ENCODE measurements at places on chromosomes 7 and 10.
A peak's percentile ranks its signal among the peaks of the same experiment; 100 is the strongest.

DNA sequence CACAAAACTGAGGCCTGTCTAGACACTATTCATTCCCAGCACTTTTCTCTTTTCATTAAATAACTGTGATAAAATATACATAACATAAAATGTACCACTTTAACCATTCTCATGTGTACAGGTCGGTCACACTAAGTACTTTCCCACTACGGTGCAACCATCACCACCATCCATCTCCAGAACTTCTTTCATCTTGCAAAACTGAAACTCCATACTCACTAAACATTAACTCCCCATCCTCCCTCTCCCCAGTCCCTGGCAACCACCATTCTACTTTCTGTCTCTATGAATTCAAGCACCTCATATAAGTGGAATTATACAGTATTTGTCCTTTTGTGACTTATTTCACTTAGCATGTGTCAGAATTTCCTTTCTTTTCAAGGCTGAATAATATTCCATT is 53.0 kb downstream of the ARHGAP12 start:
- no peak for DNase-seq

DNA sequence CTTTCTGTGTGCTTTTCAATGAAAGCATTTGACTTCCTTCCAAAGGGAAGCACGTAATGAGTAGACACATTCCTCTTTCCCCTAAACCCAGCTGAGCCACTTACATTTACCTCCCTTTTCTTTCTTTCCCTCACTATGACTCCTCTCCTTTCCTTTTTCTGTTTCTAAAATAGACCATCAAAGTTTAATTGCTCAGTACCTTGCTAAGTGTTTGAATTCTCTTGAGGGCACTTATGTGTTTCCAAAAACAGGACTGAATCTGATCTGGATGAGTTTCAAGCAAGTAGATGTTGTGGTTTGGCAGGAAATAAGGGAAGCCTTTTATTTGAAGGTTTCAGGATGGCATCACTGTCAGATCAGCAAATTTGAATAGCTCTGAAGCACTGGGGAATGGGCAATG is 396.2 kb downstream of the REEP3 start:
- DNase-seq: no peak

GRCh38 chr7:48259463-48260280 is 88.4 kb downstream of the ABCA13 start:
- no peak for DNase-seq

DNA sequence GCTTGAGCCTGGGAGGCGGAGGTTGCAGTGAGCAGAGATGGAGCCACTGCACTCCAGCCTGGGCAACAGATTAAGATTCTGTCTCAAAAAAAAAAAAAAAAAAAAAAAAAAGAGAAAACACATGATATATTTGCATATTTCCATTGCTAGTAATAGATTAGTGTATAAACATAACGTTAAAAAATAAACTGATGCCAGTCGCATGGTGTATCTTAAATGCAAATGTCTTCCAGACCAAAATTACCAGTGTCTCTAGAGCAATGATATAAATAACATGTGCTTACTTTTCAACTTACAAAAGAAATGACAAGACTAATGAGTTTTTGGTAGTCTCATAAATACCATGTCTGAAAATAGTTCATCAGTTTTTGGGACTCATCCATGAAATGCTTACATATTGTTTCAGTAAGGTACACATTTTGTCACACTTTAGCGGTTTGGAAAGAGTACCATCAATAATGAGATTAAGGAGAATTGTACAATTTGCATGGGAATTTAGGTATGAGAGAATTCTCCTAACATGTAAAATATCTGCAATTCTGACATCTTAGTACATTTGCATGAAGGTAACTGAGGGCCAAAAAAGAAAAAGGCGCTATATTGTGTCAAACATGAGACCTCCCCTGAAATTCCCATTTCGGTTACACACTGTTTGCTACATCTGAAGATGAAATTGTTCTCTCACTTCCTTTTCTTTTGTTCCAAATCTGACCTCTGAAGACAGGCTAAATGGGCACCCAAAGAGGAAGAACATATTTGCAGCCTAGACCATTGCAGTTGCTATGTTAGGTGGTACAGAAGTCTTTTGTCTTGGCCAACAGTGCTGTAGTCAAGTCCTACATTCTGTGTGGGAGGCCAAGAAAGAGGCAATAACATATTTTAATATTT is 51.5 kb upstream of the PIP4K2A start:
- DNase-seq: no peak

GRCh38 chr7:127901895-127902703 is 129.1 kb downstream of the LRRC4 start:
- DNase-seq: no peak

DNA sequence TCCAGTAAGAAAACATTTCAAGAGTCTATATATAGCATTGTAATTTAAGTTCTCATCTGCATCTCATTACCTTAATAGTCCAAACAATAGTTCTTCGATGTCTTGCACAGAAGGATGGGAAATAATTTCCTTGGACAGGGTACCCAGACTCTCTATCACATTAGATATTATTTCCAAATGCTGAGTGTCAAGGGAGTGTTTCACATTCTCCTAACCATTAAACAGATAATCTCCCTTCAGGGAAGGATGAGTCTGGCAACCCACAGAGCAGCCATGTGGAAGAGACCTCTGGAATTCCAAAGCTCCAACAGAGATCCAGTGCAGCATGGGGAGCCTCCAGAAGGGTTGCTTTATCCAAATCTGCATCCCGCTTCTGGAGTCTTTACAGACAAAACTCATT is 89.6 kb downstream of the FZD1 start:
- DNase-seq: no peak

- DNase-seq: peak; percentile 22
Measured at GRCh38 chr10:775245-776075, 86.0 kb upstream of the DIP2C start.

DNA sequence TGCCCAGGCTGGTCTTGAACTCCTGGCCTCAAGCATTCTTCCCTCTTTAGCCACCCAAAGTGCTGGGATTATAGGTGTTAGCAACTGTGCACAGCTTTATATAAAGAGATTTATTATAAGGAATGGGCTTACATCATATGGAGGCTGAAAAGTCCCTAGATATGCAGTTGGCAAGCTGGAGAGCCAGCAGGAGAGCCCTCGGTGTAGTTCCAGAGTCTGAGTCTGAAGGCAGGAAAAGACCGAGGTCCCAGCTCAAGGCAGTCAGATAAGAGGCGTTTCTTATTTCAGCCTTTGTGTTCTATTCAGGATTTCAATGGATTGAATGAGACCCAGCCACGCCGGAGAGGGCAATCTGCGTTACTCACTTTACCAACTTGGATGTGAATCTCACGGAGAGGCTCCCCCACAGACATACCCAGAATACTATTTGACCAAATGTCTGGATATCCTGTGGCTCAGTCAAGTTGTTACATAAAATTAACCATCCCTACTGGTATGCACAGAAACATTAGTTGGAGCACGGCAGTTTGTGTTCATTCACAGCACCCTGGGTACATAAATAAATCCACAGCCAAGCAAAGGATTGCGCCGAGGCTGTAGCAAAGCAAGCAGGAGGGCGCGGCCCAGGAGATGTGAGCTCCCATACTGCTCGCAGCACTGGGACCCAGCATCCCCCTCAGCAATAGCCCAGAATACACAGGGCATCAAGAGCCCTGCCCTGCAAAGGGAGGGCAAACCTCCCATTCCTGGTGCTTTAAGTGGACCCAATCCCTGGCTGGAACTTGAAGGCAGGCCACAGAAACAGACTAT is 158.4 kb upstream of the ZNF32 start:
- no peak for DNase-seq

DNA sequence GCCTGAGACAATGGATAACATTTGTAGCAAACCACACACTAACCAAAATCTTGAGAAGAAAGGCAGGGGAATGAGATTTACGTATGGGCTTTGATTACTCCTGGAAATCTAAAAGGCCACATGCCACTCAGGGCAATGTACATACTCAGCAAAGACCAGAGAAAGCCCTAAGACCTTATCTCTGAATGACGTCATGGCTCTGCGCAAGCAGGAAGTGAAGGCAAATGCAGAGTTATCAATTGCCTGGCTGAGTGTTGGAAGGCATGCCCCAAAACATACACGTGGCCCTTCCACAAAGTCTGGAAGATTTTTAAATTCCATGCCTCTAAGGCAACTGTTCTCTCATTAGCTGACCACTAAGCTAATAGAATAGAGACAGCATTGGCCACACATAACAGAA is 90.9 kb upstream of the NRBF2 start:
- peak; percentile 3 for DNase-seq

GRCh38 chr10:36421992-36422391 is 703.4 kb upstream of the ANKRD30A start:
- no peak for DNase-seq

DNA sequence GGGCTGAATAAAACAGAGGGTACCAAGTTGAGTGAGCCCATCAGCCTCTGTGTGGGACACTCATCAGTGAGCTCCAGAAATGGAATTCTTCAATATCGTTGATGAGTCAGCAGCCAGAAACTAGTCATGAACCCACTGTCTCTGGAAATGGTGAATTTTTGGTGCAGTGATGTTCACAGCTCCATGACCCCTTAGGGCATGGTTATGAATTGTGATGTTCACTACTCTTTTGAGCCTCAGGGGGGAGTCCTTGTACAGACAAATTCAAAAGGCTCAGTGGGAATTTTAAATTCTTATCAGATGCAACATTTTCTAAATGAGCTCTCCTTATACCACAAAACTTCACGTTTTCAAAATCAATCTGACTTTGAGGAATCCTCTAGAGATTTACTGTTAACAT is 335.7 kb downstream of the PHTF2 start:
- DNase-seq: peak; percentile 19

DNA sequence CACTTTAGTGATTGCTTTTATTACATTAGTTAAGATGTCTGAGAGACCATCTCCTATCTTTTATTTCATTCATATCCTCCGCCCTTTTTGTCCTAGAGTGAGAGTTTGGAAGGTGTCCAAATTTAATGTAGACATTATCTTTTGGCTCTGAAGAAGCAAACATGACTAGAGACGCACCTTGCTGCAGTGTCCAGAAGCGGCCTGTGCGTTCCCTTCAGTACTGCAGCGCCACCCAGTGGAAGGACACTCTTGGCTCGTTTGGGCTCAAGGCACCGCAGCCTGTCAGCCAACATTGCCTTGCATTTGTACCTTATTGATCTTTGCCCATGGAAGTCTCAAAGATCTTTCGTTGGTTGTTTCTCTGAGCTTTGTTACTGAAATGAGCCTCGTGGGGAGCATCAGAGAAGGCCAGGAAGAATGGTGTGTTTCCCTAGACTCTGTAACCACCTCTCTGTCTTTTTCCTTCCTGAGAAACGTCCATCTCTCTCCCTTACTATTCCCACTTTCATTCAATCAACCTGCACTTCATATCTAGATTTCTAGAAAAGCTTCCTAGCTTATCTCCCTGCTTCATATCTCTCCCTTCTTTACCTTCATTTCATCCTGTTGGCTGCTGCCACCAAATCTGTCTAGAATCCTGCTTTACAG is 10.4 kb upstream of the CLCN1 start:
- DNase-seq: peak; percentile 80

GRCh38 chr10:69415049-69415448 is 1.7 kb downstream of the TACR2 start:
- no peak for DNase-seq

DNA sequence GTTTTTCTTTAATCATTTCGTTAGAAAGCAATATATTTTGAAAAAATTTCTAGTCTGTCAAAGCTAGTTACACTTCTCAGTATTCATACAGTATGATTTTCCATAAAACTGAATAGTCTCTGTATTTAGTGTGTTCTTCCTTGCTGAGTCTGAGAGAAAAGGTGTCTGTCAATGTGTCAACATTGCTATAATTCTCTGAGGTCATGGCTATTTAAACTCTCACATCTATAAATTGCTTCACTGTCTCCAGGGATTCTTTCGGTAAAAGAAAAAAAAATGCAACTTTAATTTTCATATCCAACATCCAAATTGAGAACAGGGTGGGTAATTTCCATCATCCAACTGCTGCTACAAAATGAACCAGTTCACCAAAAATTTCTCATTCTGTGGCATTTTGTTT is 319.7 kb upstream of the GHITM start:
- DNase-seq: no peak

GRCh38 chr7:35792472-35792871 is 8.4 kb upstream of the SEPTIN7 start:
- DNase-seq: peak; percentile 82

DNA sequence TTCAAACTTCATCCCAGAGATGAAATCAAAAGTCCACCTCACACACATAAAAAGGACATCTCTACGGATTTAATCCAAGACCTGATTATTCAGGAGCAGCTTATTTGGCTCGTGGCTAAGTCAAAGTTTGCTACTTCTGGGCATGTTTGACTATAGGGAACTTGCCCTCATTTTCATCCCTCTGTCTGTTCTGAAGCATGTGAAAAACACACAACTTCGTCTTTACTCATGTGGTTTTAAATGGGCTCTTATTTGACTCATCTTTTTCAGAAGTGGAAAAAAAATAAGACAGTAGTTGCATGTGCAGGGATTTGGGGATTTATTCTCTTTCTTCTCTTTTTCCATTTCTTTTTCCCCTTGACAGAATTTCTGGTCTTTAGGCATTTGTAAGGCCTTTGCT is 295.9 kb downstream of the TFEC start:
- no peak for DNase-seq

GRCh38 chr10:88271761-88272543 is 311.2 kb downstream of the RNLS start:
- no peak for DNase-seq

DNA sequence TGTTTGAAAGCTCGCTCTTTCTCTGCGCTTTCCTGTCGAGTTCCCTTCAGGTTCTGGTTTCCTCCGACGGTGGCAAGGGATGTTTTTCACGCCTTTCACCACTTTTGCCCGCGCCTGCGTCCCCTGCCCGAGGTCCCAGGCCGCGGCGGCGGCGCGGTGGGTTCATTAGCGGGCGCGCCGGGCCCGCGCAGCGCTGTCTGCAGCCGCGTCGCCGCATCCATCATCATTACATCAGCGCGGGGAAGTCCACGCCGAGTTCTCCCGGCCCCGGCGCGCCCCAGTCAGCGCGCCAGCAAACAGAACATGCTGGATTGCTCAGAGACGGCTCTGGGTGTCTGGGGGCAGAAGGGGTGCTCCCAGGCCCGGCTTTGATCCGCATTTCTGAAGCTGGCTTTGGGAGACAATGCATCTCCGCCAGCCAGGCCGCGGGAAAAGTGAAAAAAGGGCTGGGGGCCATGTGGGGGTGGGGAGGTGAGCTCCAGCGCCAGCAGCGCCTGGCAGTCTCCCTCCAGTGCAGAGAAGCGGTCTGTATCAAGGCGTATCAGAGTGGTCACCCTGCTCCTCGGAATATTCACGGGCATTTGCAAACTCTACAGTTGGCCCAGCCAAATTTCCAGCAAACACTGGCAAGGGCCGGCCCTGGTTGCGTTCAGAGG is 8.9 kb downstream of the GLI3 start:
- DNase-seq: peak; percentile 60

- no peak for DNase-seq
Measured at GRCh38 chr7:51344406-51345138, 28.0 kb upstream of the COBL start.

- no peak for DNase-seq
Measured at GRCh38 chr7:74360008-74360407, 70.8 kb downstream of the CLIP2 start.

- no peak for DNase-seq
Measured at GRCh38 chr7:8322667-8323066, 60.7 kb upstream of the ICA1 start.

DNA sequence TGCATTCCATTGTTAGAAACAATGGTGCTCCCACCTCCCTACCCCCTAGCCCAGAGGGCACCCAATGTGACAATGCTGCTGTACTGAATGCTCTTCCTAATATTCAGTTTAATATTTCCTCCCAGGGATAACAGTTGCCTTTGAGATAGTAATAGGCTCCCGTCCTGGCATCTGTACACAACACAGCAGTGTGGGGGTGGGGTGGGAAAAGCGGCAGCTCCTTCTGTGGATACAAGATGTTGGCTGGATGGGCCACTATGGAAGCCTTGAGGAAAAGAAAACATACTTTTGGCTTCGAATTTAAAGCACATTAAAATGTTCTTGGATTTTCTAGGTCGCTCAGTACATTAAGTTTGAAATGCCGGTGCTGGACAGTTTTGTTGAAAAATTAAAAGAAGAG is 9.2 kb upstream of the ZNF22 start:
- DNase-seq: peak; percentile 42

Data from dermis blood vessel endothelial cell (primary cell).